Dermis lymphatic vessel endothelial cell (primary cell): ENCODE measurements at places on chromosomes 2 and 18. TPM values are rescaled to one million over a fixed set of nuclear protein-coding genes. Genes with fewer than 3 reads are reported as not detected.

Gene TLX2
- not detected in 2 replicates for total RNA-seq

Gene NPPC
- not detected in 2 replicates for total RNA-seq

Gene DYNAP
- not detected in 2 replicates for total RNA-seq

Gene CNTNAP5
- under 0.01 TPM in 1 of 2 replicates, not detected in the other for total RNA-seq

Gene RAB1A
- total RNA-seq: 79.7 and 84.1 TPM in 2 replicates
